Bone marrow (tissue), 2 donors: ENCODE measurements at places on chromosomes 4 and X.

GRCh38 chrX:8864161-8864560 is 63.0 kb upstream of the FAM9A start:
- DNase-seq, result no peak

GRCh38 chr4:57412259-57413054 is 302.3 kb upstream of the IGFBP7 start:
- no peak for DNase-seq

DNA sequence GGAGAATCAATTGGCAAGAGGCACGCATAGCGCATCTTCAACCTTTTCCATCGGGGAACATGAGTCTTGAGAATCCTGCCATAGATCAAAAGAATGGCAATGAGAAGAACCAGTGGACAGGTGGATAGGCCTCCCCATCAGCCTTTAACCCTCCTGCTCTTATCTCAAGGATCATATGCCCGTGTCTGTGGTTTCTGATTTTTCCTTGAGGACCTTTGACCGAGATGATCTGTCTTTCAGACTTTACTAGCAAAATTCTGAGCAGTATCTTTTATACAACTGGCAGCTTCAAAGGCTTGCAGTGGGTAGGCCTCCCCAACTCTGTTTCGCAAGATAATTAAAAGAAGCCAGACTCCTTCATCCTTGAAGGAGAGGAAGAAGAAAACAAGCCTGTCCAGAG is 174.4 kb downstream of the REPS2 start:
- DNase-seq, result no peak

GRCh38 chr4:53682196-53682595 is 90.9 kb upstream of the LNX1 start:
- DNase-seq, result no peak

DNA sequence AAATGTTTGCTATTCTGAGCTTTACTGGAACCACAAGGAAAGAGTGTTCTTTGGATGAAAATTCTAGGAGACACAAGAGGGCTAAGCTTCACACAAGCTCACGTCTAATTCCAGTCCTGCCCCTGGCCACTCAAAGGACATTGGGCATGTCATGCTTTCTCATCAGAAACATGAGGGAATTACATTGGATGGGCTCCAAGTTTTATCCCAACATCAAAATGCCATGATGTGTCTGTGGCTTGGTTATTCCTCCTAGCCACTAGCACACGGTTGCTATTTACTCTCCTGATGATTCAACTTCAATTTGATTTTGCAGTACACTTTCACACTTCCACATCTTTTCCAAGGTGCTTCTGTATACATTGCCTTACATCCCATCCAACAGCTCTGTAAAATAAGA is 149.6 kb upstream of the FAM9B start:
- DNase-seq, result no peak

GRCh38 chr4:118918388-118918787 is 29.7 kb downstream of the SYNPO2 start:
- DNase-seq, result no peak

- no peak for DNase-seq
Measured at GRCh38 chr4:137283737-137284136, 248.6 kb downstream of the PCDH18 start.

DNA sequence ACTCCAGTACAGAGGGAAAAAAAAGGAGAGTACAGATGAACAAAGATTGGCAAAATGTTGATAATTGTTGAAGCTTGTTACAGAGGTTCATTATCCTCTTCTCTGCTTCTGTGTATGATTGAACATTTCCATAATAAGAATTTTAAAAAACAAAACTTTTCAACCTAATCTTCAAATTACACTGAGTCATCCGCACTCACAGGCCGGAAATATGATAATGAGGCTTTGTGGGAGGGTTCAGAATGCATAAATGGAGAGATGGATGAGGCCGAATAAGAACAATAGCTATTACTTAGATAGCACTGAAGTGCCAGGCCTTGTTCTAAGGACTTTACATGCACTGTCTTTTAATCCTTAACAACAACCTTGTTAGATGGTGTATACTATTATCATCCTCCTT is 4.6 kb upstream of the ERCC6L start:
- peak; percentile 15 for DNase-seq
